Kidney (tissue), 22 donors: ENCODE measurements at places on chromosomes 12 and 14. TPM values are rescaled to one million over a fixed set of nuclear protein-coding genes. Genes with fewer than 3 reads are reported as not detected.

FAIM2 gene
- total RNA-seq, result 5.5 TPM

PLEK2 gene
- 10.8 TPM for total RNA-seq

NOS1 gene
- total RNA-seq, result 6.5 TPM

KDM2B gene
- 19.7 TPM for total RNA-seq

CCND2 gene
- total RNA-seq, result 94.4 TPM

BEGAIN gene
- total RNA-seq, result 1.4 TPM

L3HYPDH gene
- 31.3 TPM for total RNA-seq

INSM2 gene
- not detected for total RNA-seq

SLC7A8 gene
- total RNA-seq, result 22.9 TPM

GPR68 gene
- 1.7 TPM for total RNA-seq

OR4K5 gene
- not detected for total RNA-seq

ATP6V1D gene
- total RNA-seq, result 91.5 TPM

GLT8D2 gene
- total RNA-seq, result 7.7 TPM

B4GALNT3 gene
- total RNA-seq, result 12.5 TPM

P2RX4 gene
- 36.2 TPM for total RNA-seq

TMEM52B gene
- 25.7 TPM for total RNA-seq

STON2 gene
- total RNA-seq, result 86.6 TPM

OTOGL gene
- total RNA-seq, result 0.47 TPM
